ENCODE measurements at places on chromosomes 6 and 20.
A peak's percentile ranks its signal among the peaks of the same experiment; 100 is the strongest.

DNA sequence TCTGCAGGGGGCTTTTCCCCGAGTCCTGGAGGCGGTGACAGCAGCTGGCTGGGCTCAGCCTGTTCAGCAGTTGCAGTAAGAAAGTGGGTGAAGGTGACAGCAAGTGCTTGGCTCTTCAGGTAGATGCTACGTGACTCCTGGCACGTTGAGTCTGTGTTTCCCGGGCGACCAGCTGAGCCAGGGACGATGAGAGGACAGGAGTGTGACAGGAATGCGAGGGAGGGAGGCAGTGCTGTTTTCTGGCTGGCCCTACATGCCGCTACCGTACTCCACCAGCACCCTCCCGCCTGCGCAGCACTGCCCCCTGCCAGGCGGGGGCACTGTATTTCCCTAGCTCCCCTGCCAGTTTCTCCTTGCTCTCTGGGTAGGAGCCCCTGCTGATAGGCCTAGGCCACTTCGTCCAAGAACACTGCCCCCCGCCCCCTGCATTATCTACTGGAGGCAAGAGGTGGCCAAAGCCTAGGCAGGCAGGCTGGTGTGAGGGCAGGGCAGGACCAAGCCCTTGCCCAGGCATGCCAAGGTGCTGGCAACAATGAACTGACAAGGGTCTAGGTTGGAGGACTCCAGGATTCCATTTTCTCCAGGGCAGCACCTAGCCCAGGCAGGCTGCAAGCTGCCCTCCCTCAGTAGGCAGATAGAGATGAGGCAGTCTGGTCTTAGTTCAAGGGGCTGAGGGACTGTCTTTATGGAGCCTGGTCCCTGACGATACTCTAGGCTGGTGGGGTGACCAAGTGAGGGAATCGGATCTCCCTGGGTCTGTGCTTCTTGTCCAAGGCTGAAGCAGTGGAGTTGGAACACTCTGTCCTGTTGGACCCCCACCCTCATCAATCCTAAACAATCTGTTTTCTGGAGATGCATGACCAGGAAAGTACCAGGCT, 19.2 kb downstream of the MRPS18A start:
- DNase-seq, result peak; percentile 1

GRCh38 chr6:26056583-26057350, 30.5 kb upstream of the HFE start:
- no peak for DNase-seq

DNA sequence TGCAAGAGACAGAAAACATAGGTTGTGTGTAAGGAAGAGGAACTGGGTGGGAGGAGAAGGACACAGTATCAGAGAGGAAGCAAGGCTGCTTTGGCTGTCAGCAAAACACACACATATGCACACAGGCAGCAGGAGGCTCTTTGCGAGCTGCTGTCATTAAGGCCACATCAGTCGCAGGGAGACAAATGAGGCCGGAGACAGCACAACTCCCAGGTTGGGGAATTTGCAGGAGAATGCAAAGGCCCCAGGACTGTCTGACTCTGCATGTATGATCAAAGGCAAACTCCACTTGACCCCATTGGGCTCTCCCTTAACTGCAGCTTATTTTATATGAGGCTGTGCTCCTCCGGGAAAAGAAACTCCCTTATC, 35.3 kb downstream of the METTL24 start:
- DNase-seq, result no peak

DNA sequence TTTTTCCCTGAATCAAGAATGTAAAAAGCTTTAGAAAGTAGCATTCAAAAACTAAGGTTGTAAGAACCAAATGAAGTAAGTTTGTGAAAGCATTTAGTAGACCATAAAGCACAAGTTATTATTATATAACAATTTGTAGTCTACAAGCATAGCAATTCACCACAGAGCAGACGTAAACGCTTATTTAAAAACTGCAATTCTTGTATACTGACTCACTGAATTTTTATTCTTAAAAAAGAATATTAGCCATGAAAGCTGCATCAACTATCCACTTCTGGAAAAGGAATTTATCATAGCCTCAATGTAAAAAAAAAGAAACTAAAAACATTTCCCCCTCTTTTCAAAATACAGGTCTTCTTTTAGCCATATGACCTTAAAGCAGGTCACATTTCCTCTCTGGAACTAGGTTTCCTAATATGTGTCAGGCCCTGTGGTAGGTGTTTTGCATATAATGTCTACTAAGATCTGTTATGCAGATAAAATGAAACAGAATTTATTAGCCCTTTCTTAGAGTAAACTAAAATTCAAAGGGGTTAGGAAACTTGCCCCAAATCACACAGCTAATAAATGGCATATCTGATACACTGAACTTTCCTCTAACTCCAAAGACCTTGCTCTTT, 2.1 kb downstream of the MAP3K7 start:
- DNase-seq, result no peak

- no peak for DNase-seq
Observed at GRCh38 chr6:138882369-138883017, 86.6 kb downstream of the ECT2L start.

GRCh38 chr20:5844063-5844681, 94.0 kb downstream of the SHLD1 start:
- peak; percentile 27 for DNase-seq

Measured in stimulated activated CD8-positive, alpha-beta memory T cell treated with anti-CD3 and anti-CD28 coated beads, Interleukin-4, amount 100 ng/mL, for 4 hours (primary cell).